Stimulated activated CD4-positive, alpha-beta T cell treated with anti-CD3 and anti-CD28 coated beads, TNF-alpha, amount 100 ng/mL, for 24 hours (primary cell): ENCODE measurements at places on chromosomes 13 and 19.

DNA sequence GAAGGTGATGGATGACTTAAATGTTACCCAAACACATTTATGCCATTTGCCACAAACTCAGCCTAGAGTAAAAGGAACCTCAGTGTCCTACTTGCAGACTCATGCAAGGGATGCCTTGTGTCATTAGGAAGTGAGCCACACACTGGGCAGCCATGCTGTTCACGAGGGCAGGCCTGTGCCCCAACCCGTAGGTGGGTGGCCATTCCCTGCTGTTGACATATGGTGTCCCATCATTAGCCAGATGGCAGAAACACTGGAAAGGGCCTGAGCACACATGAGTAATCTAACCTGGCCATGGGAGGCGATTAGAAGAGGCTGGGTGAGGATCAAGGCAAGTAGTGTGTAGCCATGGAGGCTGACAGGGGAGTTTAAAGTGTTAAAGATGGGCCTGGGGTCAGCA, 9.7 kb upstream of the LRCH1 start:
- no peak for DNase-seq

DNA sequence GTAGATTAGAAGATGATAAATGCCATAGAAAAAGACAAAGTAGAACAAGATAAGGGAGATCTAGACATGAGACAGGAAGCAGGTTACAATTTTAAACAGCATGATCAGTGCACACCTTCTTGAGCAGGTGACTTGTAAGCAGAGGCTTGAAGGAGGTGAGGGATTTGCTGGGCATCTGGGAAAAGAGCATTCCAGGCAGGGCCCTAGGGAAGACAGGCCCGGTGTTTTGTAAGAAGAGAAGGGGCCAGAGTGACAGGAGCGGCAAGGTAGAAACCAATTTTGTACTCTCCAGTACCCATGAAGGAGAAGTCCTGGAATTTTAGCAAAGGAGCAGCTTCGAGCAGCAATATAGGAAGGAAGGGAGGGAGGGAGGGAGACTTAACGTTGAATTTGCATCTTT, 296.5 kb downstream of the MZT1 start:
- no peak for DNase-seq

GRCh38 chr13:109652531-109652930, 133.9 kb downstream of the IRS2 start:
- no peak for DNase-seq

DNA sequence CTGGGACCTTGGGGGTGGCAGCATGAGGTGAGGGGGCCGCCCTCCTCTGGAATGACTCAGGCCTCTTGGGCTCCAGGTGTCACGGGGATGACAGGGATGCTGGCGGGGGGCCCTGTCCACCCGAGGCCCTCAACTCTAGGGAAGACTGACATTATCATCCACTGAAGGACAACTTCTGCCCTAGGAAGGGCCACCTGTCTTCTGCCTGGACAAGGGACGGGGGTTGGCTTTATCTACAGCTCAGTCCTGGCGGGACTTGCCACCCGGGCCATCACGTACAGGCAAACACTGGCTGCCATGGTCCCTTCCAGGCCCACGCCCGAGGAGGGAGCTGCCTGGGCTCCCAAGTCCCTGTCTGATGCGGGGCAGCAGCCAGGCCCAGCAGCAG, 130.7 kb downstream of the STK24 start:
- DNase-seq = no peak

DNA sequence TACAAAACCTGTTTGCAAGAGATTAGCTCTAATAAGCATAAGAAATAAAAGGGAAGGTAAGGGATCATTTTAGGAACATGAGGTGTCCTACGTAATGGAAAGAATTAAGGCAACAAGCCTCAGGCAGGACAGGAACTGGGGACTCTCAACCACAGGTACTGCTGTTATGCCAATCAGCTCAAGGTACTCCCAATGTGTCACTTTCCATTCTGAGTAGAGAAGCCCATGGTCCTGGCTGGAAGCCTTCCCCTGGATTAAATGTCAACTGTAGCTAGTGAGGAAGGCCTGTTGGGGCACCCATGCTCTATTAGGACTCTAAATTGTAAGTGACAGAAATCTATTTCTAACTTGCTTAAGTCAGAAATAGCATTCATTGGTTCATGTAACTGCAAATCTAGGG, 134.6 kb downstream of the DPF1 start:
- no peak for DNase-seq

DNA sequence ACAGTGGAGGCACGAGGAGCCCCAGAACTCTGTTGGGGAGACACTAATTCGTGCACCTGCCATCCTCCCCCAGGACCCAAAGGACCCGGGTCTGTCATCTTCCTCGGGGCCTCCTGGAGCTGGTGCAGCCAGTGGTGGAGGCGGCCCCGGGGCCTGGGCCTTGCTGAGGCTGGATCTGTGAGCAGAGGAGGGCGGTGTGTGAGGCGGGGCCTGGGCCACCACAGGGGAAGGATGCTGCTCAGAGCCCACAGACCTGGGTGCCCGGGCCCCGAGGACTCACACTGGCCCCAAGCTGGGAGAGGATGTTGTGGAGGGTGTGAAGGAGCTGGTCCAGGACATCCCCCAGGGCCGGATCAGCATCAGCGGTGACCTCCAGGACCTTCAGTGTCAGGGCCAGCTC, 8.3 kb downstream of the IFNL3 start:
- DNase-seq = no peak

DNA sequence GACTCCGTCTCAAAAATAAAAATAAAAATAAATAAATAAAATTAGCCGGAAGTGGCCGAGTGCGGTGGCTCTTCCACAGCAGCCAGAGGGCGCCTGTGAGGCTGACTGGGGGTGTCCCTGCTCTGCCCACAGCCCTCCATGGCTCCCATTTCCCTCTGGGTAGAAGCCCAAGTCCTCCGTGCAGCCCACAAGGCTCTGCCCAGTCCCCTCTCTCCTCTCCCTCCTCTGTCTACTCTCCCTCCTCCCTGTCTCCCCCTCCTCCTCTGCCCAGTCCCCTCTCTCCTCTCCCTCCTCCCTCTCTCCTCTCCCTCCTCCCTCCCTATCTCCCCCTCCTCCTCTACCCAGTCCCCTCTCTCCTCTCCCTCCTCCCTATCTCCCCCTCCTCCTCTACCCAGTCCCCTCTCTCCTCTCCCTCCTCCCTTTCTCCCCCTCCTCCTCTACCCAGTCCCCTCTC, 20.4 kb downstream of the MISP start:
- peak; percentile 25 for DNase-seq

DNA sequence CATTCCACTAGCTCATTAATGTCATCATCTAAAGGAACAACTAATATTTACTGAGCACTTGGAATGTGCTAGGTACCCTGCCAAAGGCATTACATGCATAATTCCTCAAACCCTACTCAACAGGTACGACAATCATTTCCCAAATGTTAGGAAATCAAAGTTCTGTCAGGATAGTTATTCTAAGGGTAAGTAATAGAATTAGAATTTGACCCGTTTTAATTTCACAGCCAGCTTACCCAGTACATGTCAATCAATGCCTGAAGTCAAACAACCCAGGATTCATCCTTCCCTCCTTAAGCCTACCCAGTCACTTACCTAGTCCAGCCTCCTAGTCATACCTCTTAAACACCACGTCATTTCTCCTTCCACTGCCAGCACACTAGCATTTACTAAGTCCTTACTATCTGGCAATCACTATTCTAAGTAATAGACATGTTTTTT, 2.4 kb downstream of the LNX2 start:
- no peak for DNase-seq

GRCh38 chr13:66794340-66795031, 435.6 kb downstream of the PCDH9 start:
- DNase-seq = no peak

DNA sequence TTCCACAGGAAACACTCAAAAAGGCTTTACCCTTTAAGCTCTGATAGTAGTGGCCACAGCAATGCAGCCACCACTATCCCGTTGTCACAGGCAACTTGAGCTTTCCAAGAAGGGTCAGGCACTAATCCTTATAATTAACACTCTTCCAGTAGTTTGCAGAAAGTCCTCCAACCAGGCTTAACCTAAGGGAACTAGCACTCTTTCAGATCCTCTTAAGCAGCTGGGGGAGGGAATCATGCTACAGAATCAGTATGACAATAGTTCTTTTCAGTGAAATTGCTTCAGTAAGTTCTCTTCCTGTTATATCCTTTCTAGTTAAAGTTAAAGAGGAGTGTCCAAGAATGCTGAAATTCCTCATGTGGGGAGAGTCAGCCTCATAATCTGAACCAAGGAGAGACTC, 82.2 kb downstream of the TNFSF11 start:
- no peak for DNase-seq

- DNase-seq = no peak
Measured at GRCh38 chr13:50589651-50590054, 253.8 kb downstream of the DLEU7 start.

DNA sequence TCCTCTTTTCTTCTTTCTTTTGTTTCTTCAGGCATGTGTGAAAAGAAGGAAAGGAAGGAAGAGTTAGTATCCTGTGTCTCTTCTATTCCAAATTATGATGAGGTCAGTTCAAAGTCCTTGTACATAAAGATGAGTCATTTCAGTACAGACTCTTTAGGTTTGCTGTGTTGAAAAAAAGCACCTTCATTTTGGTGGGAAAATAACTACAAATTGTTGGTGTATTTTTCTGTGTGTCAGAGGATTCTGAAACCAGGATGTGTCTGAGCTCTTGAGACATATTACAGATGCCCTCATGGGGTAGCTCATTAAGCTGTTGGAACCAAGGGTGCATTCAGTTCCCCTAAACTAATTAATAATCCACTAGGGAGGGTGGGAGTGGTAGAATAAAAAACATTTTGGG, 5.8 kb upstream of the HSPH1 start:
- no peak for DNase-seq

DNA sequence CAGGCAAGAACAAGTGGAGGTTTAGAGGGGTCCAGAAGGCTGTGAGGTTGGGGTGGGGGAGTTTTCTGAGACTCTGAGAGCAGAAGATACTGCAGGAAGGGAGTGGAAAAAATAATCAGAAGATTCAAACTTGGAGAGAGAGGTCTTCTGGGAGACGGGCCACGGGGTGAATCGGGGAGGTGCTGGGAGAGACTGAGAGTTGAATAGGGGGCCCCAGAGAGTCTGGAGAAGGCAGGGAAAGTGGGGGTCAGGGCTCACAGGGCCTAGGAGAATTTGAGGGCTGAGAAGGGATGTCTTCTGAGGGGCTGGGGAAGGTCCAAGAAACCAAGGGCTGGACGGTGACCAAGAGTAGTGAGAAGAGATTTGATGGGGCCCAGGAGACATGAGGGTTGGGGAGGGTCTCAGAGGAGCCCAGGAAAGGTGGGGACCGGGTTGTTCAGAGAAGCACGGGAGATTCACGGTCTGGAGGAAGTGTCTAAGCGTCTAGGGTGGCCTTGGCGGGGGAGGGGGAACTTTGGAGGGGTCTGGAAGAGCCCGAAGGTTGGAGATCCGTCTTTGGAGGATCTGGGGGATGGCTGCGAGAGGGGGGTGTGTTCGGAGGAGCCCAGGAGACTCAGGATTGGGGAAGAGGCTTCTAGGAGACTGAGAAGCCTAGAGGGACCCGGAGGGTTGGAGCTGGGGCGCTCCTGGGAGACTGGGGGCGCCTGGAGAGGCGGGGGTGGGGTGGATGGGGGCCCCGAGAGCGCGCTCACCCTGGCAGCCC, 1.5 kb downstream of the KCNC3 start:
- no peak for DNase-seq

- no peak for DNase-seq
Measured at GRCh38 chr19:41030651-41031050, 39.6 kb downstream of the CYP2B6 start.

DNA sequence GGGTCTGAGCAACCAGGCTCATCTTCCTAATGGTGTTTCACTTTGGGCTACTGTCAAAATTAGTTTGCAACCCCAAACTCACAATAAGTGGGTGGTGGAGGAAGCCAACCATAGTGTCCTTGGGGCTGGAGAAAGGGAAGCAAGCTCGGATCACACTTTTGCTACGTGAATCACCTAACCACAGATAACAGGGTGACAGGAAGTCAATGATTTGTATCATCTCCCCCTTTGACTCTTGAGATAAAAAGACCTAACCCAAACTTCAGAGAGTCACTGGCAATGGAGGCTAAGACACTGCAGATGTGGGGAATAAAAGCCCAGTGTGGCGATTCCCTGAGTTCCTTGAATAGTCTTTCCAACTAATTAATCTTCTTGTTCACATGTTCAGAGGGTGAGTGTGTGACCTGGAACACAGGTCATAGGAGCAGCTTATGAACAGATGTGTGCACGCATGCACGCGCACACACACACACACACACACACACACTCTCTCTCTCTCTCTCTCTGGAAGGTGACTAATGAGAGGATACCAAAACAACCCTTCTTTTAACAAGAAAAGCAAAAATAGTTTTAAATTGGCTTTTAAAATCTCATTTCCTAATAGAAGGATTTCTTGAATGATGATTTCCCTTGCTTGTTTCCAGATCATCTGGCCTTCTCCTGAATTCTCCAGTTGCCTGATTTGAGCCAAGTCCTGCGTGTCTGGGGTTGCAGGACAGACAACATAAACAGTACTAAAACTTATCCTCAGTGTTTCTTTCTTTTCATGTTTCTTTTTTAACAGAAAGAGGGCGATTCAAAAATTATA, 21.2 kb upstream of the DOCK9 start:
- DNase-seq = peak; percentile 25

- no peak for DNase-seq
Measured at GRCh38 chr19:34135054-34135800, 37.1 kb upstream of the LSM14A start.

GRCh38 chr13:94112227-94112626, 367.3 kb downstream of the DCT start:
- no peak for DNase-seq

GRCh38 chr19:1161716-1162115, 12.4 kb downstream of the SBNO2 start:
- DNase-seq = no peak

DNA sequence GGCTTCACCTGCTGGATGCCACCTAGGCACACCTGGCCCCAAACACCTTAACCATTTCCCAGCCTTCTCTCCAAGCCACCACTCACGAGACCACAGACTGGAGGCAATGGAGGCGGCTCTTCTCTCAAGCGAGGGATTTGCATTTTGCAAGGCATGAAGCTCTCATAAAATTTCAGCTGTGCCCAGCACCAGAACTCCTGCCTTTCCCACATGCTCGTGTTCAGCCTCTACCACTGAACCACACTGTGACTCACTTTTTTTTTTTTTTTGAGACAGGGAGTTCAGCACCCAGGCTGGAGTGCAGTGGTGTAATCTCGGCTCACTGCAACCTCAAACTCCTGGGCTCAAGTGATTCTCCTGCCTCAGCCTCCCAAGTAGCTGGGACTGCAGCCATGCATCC, 10.6 kb downstream of the NANOS3 start:
- no peak for DNase-seq

- DNase-seq = peak; percentile 70
Measured at GRCh38 chr19:8580710-8581281, 3.6 kb upstream of the MYO1F start.

DNA sequence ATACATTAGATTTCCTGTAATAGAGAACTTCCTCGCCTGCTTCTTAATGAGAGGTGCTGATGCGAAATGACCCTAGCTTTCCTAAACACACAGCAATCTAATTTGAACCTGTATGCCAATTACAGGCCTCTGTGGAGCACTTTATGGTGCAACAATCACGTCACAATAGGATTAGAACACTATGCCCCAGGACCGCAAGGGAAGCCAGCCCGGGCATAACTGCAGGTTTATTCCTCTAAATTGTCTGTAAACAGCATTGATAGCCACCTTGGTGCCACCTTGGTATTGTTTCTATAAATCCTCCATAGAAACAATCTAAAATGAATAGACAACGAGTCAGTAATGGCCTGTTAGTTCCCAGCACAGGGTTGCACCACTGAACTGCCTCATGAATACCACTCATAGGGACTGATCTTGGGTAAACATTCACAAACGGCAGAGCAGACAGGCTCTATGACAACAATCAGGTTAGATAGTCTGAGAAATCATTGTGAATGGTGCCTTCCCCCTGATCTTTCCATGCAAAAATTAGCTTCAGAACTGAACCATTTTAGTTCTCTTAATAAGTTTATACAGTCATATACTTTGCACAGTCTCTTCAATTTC, 182.5 kb upstream of the OBI1 start:
- no peak for DNase-seq
